ENCODE measurements at places on chromosomes 5 and 9.

- DNase-seq = no peak
Measured at GRCh38 chr9:129878291-129878690, 43.0 kb downstream of the USP20 start.

DNA sequence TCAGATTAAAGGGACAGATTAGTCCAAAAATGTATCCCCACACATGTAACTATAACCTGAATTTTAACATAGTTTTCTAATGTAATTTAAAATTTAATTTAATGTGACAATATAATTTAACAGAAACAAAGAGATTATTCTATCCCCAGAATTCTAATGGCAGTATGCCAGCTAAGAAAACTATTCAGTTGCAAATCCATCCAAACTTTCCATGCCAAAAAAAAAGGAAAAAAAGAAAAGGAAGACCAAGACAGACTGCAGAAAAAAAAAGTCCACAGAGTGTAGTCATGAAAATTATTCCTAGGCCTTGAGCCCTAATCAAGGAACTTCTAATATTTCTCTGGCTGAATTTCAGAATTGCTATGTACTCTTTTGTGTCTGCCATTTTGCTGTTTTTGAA is 217.6 kb downstream of the CDH18 start:
- DNase-seq = no peak

GRCh38 chr9:135747311-135747710 is 45.3 kb downstream of the KCNT1 start:
- no peak for DNase-seq

DNA sequence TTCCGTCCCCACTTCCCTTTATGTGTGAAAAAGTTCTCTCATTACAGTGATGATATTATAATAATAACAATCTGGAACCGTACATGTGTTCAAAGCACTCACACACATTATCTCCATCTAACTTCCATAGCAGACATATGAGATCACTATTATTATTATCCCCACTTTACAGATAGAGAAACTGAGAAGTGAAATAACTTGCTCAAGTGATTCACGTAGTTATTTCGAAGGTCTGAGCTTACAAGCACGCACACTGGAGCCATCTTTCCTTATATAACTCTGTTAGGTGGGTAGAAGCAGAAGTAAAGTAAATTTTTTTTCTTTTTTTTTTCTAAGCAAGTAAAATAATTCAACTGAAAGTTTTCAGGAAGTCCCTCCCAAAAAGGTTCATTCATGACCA is 62.9 kb upstream of the PTGER4 start:
- DNase-seq = no peak

- no peak for DNase-seq
Measured at GRCh38 chr5:175826980-175827379, 44.4 kb upstream of the CPLX2 start.

DNA sequence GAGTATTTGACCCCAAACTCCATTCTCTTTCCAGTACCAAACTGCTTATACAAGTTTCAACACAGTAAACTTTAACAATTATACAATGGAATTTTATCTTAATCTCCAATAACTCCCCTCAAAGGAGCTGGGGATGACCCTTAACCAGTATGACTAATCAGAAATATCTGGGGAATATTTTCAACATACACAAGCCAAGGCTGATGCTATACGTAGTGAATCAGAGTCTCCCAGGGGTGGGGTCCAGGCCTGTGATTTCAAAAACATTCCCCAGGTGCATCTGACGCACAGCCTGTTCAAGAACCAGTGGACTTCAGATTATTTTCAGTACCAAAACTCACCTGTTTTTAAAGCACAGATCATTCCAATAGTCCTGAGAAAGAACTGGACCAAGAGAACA is 11.8 kb upstream of the SEMA5A start:
- no peak for DNase-seq

DNA sequence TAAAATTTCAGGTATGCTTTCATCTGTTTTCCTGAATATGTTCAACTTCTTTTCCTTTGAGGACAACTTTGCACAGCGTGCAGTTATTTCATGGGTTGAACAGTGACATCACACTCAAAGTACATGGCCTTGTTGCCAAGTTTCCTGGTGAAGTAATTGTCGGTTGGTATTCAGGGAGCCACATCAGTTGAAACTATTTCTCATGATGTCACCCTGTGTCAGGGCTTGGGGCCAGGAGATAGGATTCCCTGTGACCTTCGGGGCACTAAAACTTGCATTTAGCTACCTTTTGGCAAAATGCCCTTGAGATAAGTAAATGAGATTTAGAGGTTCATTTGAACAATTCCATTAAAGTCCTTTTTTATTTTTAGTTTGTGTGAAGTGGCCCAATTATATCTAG is 383.9 kb downstream of the SH3GL2 start:
- DNase-seq = no peak

GRCh38 chr9:86454701-86455615 is 100.7 kb upstream of the TUT7 start:
- DNase-seq = no peak

DNA sequence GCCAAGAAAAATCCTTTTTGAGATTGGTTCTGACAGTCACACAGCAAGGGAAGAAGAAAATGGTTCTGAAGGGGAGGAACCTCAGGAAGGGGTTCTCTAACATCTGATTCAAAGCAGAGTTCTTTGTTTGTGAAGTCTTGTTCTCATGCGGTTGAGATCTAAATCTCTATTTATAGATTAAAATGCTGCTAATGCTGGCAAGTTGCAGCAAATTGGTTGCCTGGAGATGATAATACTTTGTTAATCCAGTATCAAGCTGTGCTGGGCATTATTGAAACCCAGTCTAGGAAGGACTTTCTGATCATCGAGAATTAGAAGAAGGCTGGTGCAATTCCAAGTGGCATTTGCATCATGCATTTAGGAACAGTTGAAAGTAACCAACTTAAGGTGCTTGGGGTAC is 34.0 kb upstream of the SLC28A3 start:
- DNase-seq = no peak

- DNase-seq = no peak
Measured at GRCh38 chr5:114097570-114097969, 264.3 kb upstream of the KCNN2 start.

DNA sequence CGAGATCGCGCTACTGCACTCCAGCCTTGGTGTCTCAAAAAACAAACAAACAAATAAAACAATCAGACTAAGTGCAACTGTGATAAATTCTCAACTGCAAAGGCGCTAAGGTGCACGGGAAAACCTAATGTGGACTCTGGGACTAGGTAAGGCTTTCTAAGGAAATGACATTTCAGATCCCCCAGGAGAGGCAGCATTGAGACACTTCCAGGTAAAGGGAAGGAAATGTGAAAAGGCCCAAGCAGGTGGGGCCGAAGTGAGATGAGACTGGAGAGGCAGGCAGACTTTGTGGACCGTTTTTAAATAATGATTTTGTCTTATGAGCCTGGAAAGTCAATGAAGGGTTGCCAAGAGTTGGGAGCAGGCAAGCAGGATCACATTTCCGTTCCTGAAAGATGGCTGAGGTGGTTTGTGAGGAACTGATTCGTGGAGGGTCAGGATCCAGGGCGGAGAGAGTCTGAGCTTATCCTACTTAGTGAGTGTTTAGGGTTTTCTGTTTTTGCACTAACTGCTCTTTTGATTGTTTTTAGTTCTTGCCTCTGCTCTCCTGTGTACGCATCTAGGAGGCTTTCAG is 2.0 kb upstream of the APBA1 start:
- DNase-seq = no peak

DNA sequence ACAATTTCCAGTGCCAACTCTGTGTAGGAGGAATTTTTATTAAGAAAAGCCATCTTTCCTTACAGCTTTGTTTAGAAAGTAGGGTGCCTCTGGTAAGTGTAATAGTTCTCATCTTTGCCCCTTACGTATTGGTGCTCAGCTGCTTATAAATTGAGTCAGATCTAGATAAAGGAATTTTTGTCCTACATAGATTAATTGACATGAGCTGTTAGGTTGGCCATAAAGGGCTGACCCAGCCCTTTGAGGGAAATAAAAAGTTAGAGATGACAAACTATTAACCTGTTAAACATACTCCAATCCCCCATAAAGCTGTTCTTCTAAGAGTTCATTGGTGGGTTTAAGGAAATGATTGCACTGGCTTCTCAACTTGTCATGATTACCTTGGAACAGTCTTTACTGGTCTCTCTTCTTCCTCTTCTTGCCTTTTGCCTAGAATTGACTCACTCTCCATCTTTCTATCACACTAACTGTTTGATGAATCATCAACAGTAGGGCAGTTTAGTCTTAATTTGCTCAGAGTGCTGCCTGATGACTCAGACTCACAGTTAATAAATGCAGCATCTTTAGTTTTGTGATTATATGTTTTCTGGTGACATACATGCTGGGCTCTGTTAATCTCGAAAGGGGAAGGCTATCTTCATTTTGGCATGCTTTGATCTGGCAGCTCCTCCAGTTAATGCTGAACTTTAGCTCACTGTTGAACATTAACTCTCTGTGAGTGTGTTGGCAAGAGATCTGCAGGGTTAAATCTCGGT is 51.7 kb downstream of the ARHGAP26 start:
- no peak for DNase-seq

- DNase-seq = no peak
Measured at GRCh38 chr9:71895117-71895516, 15.9 kb downstream of the ABHD17B start.

DNA sequence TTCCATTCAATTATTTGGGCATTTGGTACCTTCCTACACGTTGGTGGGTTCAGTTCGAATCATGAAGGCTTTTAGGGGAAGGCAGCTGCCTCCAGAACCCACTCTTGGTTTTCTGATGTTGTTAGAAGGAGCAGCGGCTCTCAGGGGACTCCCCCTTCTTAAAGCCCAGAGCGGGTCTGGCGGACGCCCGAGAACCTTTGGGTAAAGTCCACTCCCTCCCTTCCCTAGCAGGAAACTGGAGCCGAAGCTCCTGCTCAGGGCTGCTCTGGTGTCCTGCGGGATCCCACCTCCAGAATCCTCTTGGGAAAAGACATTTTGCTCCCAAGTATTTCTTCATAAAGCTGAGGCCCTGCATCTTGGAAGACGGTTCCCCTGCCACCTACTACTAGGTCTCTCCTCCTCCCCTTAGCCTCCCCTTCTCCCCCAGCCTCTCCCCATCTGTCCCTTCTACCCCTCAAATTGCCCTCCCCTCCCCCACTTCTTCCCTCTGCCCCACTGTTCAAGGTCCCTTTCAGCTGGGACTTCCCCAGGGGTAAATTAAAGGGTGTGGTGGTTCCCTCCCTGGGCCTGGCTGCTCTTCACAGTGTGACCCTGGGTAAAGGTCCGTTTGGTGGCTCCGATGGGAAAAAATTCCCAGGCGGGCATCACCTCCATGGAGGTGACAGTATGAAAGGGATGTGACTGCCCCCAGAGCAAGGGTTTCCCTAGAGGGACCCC is 9.3 kb downstream of the IRX4 start:
- DNase-seq = no peak

DNA sequence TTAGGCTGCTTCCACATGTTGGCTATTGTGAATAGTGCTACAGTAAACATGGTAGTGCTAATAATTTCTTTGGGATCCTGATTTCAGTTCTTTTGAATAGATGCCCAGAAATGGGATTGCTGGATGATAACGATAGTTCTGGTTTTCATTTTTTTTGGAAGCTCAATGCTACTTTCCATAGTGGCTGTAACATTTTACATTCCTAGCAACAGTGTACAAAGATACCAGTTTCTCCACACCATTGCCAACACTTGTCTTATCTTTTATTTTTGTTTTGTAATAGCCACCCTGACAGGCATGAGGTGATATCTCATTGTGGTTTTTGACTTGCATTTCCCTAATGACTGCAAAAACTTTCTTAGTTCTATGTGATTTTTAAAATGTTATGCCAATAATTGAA is 68.8 kb upstream of the LRRC70 start:
- no peak for DNase-seq

- no peak for DNase-seq
Measured at GRCh38 chr9:83423815-83424707, 114.1 kb downstream of the FRMD3 start.

DNA sequence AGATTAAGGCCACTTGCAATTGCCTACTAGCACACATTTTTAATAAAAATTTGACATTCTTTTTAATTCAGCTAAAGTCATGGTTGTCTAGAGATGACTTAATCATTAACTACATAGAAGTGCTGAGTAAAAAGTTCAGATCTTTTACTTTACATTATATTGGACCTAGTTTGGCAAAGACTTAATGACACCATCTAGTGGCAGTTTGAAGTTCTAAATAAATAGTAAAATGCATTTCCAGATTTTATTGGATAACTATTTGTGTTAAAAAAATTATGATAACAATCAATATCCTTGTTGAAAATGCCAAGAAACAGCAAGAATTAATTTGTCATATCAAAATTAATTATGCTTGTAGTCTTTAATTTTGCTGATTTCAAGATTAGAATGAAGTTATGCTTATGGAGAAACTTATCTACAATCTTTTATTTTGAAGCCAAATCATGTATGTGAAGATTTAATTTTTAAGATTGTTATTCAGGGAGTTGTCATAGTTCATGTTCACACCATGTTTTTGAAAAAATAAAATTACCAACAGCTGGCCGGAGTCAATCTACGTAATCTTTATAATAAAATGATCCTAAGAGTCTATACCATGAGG is 69.6 kb upstream of the PJA2 start:
- DNase-seq = no peak

DNA sequence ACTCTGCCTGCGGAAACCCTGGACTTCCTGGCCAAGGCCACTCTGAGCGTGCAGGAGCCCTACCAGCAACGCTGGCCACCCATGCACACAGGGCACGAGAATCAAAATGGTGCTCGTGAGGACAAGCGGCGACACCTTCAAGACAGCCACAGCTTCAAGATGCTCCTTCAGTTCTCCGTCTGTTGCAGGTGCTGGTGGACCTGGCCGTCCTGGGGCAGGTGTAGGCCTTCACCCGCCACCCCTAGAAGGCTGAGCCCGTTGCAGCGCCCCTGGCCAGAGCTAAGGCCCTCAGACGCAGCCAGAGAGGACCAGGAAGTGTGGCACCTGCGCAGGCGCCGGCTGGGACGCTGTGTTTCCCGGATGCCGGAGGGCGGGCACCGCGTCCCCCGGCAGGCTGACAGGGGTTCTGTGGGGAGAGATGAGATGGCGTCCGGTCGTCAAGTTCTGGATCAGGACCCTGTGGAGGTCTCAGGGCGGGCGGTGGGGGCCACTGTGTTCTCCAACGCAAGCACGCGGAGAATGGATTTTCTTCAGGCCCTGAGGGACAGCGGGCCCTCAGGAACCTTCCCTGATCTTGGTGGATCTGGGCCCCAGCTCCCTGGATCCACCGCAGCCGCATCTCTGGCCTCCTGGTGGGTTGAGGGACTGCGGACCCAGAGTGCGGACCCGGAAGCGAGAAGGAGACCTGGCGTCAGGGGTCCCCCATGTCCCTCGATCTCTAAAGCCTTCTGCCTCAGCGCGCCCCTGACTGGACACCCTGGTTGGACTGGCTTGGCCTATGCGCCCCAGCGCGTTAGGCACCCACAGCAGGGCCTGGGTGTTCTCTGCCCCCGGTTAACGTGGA is 1770.8 kb upstream of the CDH9 start:
- no peak for DNase-seq

DNA sequence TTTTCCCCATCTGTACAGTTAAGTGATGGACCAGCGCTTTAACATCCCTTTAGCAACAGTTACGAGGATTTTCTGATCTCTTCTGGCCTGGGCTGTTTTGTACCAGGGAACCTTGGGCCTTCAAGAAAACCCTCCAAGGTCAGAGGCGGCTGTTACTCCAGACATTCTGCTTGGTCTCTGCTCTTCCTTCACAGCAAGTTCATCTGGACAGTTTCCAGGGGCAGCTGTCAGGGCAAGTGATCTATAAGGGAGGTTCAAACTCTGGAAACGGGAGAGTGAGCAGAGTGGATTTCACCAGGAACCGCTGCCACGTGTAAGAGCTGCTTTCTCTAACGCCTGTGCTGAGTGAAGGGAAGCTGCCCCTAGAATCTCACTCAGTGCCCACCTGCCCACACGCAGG is 36.7 kb downstream of the ZNF618 start:
- DNase-seq = no peak

Measured in activated CD8-positive, alpha-beta memory T cell treated with anti-CD3 and anti-CD28 coated beads for 4 hours (primary cell).